ENCODE measurements at places on chromosomes 1 and 21.

DNA sequence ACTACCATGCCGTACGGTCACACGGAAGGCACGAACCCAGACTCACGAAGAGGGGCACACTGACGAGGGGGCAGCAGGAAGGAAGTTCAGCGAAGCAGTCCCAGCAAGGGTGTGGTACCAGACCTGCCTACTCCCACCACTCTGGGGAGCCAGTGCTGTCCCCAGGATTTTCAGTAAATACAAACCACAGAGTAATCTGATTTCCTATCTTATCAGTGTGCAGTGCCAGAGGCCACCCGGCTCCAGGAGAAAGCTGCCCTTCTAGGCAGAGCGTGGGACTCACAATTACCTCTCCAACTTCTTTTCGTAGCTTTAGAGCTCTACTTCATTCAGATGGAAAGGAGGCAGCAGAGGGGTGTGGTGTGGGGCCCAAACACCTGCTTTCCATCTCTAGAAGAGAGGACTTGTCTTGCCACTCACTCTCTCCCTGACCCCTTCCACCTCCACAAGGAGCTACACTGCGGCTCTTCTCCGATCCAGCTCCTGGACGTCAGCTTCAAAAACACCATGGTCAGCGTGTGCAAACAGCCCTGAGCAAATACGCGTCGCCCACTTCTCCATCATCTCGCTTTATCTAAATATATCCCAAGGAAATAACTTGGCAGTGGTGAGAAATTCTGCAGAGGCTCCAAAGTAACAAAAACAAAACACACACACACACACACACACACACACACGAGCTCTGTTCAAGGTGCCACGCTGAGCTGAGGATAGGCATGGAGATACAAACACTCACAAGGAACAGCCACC is 98.5 kb downstream of the MRPL37 start:
- no peak for DNase-seq

GRCh38 chr1:53163291-53163768 is 20.9 kb upstream of the SLC1A7 start:
- DNase-seq = no peak

DNA sequence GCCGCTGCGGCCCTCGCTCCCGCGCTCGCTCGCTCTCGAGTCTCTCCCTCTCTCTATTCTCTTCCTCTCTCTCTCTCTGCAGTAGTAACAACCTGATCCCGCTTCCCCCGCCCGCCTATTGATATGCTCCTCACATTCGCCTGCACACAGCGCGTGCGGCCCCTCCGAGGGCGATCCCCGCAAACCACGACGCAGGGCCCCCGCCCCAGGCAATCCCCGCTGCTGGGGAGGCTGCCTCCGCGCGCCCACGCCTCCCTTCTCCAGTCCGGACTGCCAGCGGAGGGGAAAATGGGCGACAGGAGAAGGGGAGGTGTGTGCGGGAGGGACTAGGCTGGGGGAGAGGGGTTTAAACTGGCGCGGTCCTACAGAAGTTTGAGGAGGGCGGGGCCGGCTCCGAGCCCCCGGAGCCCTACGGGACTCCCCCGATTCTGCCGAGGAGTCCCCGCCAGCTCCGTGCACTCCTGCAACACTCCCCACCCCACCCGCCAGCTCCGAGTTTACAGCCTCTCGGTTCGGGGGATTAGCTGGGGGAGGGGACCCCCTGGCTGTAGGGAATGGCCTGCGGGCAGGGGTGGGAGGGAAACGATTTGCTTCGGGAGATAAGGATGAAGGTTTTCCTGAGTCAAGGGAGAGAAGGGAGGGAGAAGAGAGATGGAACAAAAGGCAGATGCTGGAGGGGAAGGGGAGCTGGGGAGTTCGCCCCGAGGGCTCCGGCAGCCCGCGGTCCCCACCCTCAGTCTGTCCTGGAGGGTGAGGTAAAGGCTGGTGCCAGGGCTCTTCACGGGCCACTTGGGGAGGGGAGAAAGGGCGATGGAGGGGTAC is 66.6 kb downstream of the SYT2 start:
- no peak for DNase-seq

GRCh38 chr1:153251988-153252387 is 7.5 kb upstream of the LORICRIN start:
- no peak for DNase-seq

DNA sequence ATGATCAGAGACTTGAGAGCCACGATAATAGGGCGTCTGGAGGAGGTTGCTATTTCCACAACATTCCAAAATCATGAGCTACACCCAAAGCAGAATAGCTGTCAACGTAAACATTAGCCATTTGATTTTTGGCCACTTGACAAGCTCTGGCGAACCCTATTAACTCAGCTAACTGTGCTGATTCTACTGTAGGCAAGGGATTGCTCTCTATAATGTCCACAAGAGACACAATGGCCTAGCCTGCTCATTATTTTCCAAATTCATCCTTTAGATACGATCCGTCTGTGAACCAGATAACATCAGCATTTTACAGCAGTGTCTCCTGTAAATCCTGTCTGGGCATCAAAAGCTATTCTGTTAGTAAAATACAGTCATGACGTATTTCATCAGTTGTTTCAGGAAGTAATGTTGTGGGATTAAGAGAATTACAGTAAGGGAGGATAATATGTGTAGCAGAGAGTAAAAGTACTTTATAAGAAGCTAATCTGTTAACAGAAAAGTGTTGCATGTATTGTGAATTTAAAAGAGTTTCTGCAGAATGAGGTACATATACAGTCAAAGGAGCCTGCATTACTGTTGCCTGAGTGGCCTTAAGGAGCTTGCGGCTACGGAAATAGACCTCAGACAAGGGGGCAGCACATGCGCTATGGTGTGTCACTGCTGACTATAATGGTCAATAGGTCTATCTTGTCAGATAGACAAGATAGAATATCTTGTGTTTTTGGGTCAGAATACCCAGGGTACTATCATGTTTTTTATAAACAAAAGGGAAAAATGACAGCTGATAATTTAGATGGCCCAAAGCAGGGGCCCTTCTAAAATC is 44.9 kb upstream of the TINAGL1 start:
- DNase-seq = no peak

GRCh38 chr1:25811384-25812082 is 8.2 kb upstream of the MTFR1L start:
- no peak for DNase-seq

Measured in activated CD4-positive, alpha-beta T cell treated with anti-CD3 and anti-CD28 coated beads, Interleukin-2, amount 50 U/mL, for 4 hours (primary cell).